ENCODE measurements at places on chromosomes 11 and 22. TPM values are rescaled to one million over a fixed set of nuclear protein-coding genes. Genes with fewer than 3 reads are reported as not detected.

DNA sequence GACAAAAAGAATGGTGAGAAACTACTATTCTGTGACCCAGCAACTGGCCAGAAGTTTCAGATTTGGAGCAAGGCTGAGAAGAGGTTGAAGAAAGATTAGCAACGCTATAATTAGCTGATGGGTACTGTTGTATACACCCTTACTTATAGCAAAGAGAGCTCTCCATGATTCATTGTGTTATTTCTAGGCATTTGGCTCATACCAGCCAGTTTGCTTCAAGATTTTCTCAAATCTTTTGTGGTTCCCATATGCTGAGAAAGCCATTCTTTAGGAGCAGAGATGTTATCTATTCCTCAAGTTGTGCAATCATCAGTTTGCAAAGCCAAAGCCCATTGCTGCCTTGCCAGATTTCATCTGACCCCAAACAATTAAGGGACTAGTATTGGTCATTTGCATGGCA, 179.4 kb downstream of the ETS1 start:
- no peak for DNase-seq
- no peak overlapping the region for H3K4me3 ChIP-seq
- H3K4me1 ChIP-seq = peaks cover 17% of the 10 kb centered on the region
- H3K27me3 ChIP-seq = no peaks in the 10 kb centered on the region
- no peaks in the 10 kb centered on the region for H3K36me3 ChIP-seq
- H3K27ac ChIP-seq = no peak overlapping the region

- DNase-seq = no peak
- H3K4me1 ChIP-seq = no peaks in the 10 kb centered on the region
- H3K27me3 ChIP-seq = no peaks in the 10 kb centered on the region
- no peaks in the 10 kb centered on the region for H3K36me3 ChIP-seq
Measured at GRCh38 chr22:41951898-41952474, at the start of gene SMIM45. Gene SMIM45, plus strand, starts transcription at chr22:41952150.

- no peaks in the 10 kb centered on the region for H3K27me3 ChIP-seq
- H3K36me3 ChIP-seq = no peaks in the 10 kb centered on the region
- peaks cover 12% of the 10 kb centered on the region for H3K4me1 ChIP-seq
- no peak overlapping the region for H3K27ac ChIP-seq
- DNase-seq = no peak
Measured at GRCh38 chr22:21920341-21921183, 32.1 kb downstream of the PPM1F start.

The PYGM gene
- total RNA-seq = 28.5 TPM

DNA sequence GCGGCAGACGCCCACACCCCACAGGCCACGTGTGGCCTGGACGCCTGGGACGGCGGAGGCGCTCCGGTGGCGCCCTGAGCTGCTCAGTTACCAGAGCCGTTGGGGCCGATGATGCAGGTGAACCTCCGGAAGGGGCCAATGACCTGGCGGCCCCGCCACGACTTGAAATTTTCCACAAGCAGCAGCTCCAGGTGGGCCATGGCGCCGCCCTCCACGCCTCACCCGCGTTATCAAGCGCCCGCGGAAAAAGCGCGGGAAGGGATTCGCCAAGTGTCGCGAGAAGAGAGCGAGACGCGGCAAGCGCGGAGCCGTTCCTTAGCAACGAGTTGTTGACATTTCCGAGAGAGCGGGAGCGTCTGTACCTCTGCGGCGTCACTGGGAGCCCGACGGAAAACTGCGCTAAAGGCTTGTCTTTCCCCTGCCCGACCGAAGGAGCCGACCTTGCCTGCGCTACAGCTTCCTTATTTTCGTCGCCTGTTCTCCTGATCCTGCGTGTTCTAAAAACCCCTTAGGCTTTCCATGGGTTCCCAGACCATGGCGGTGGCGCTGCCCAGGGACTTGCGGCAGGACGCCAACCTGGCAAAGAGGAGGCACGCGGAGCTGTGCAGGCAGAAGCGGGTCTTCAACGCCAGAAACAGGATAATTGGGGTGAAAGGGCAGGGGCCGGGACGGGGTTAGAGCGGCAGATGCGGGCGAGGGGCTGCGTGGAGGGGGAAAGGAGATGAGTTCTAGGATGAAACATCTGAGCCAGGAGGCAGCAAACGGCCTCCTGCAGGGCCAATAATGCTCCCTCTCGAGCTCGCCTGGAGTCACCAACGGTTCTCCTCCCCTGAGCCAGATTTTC, at the start of the genes RIBC2 and SMC1B:
TSS of gene RIBC2 (plus strand) at position 326 of the 844 bp plus-strand sequence. CDS start at position 520, 194 bp downstream.
TSS of gene SMC1B (minus strand) at position 232 of the 844 bp plus-strand sequence. CDS start at position 200, 32 bp downstream.
- peak; percentile 91 for DNase-seq
- H3K27ac ChIP-seq = peak within 1 kb of the TSS; percentile 3

The SOX10 gene
- total RNA-seq = 3.8 TPM

- no peaks in the 10 kb centered on the region for H3K36me3 ChIP-seq
- H3K4me1 ChIP-seq = peaks cover 7% of the 10 kb centered on the region
- H3K27me3 ChIP-seq = no peaks in the 10 kb centered on the region
- H3K4me3 ChIP-seq = no peak overlapping the region
- H3K27ac ChIP-seq = no peak overlapping the region
Measured at GRCh38 chr11:76551400-76551799, 106.6 kb downstream of the EMSY start.

- no peak overlapping the region for H3K4me3 ChIP-seq
- H3K27ac ChIP-seq = no peak overlapping the region
Measured at GRCh38 chr11:15576769-15577168, 462.0 kb downstream of the INSC start.
